Mesenteric fat pad (tissue), 1 donor: ENCODE measurements at places on chromosomes 6 and 20. TPM values are rescaled to one million over a fixed set of nuclear protein-coding genes. Genes with fewer than 3 reads are reported as not detected.

The MEI4 gene
- not detected for total RNA-seq

The SYNJ2 gene
- total RNA-seq: 7.5 TPM

The RAB23 gene
- 9.4 TPM for total RNA-seq

GRCh38 chr20:11234181-11234580 is 560.4 kb upstream of the JAG1 start:
- no peak for DNase-seq

- DNase-seq: no peak
Observed at GRCh38 chr6:45668705-45669104, 291.0 kb upstream of the SUPT3H start.

GRCh38 chr6:117280922-117281321 is 15.6 kb downstream of the VGLL2 start:
- no peak for DNase-seq

DNA sequence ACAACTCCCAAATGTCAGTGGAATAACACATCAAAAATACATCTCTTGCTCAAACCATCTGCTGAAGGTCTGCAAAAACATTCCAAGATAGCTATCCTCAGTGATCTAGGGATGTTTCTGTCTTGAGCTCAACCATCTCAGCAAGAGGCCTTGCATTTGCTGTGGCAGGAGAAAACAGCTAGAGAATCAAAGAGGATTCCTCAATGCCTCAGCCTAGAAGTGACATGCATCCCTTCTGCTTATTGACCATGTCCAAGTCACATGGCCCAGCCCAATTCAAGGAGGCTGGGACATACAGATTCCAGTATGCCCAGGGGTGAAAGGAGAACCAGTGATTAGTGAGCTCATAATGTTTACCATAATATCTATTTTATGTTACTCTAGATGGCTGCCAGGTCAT is 269.5 kb downstream of the PLCB1 start:
- DNase-seq: no peak

DNA sequence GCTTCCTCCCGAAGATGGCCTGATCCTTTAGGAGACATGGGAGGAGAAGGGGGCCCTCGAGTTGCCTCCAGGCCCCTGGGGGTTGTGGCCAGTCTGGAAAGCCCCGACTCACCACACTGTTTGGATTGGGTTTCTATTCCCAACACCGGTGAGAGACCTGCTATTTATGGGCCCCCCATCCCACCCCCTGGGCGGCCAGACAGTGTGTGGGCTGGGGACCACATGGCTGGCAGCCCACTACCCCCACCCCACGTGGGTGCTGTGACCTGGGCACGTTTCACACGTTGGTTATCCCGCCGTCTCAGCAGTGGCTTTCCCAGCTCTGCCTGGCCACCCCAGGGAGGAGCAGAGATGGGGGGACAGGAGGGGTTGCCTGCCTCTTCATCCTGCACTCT is 116.1 kb downstream of the VEGFA start:
- DNase-seq: no peak
